ENCODE measurements at places on chromosomes 6 and 20.
A peak's percentile ranks its signal among the peaks of the same experiment; 100 is the strongest.

GRCh38 chr6:3480009-3480408 lies 23.2 kb upstream of the SLC22A23 start:
- no peak for DNase-seq

- DNase-seq: no peak
Observed at GRCh38 chr20:4952229-4952628, 49.1 kb downstream of the SLC23A2 start.

DNA sequence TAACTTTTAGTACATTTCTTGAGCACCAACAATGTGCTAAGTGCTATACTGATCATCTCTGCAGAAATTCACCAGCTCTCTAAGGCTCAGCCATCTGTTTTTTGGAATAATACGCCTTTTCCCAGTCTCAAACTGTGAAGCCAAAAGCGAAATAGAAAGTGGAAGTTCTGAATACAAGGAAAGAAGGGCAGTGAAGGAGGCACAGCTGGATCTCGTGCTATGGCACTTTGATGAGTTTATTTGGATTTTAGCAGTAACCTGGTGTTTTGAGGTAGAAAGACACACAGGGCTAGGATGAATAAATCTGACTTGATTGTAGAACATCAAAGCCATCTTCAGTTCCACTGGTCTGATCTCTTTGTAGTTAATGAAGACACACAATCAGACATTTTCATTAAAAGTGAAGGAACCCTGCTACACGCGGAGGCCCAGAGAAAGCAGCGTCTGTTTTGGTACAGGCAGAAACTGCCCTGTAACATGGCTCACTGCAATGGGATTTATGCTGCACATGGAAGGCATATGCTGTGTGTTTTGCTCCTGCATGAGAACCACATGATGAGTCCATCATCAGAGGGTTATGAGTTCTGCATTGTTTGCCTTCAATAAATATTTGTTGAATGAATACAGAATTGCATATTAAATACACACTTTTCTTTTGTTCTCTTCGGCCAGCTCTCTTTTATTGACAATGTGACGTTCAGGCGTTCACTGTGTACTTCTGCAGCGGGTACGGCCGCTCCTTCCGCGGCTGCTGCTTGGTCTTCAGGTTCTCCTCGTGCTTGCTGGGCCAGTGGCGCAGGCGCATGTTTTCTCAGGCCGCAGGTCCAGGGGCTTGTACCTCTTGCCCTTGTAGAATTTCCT lies 100.9 kb downstream of the PREP start:
- no peak for DNase-seq

DNA sequence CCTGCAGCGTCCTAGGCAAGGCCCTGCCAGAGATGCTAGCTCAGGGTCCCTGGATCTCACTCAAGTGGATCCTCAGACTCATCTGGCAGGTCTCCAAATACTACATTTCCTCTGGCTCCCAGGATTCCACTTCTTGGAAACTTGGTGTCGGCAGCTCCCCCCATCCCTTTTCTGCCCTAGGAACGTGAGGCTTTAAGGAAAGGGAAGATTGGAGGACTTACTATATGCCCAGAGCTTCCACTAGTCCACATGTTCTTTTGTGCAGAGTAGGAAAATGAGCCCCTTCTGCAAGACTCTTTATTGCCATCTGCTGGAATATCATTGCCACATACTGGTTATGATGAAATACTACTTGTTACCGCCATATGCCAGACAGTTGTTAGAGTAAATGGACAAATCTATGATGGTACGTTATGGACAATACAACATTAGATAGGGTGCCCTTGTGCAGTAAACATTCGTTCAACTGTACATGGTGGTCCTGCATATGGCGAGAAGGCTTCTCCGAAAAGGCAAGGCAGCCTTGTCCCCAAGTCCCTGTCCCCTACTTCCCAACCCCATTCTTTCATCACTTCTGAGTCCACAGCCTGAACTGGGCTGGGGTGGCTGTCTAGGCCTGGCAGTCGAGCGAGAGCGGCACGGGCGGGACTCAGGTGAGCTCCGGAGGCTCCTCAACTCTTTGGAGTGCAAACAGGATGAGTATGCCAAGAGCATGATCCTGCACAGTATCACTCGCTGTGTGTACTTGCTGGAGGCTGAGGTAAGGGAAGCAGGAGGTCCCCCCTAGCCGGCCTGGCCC lies 780 bp downstream of the ARMC12 start:
- peak; percentile 80 for DNase-seq

DNA sequence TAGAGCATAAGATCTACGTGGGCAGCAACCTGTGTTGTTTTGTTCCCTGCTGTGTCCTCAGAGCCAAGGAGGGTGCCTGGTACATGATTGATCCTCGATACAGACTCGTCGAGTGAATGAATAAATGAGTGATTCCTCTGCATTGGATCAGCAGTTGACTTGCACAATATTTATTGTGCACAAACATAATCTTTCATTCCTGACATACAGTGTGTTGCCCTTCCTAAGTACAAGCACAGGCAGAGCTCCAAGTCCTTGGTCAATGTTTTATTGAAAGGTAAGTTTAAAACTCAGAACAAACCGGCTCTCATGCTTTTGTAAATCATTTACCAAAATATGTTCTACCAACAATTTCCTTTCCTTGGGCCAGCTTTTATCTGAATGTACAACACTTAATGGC lies 57.4 kb downstream of the STMND1 start:
- DNase-seq: no peak

- DNase-seq: no peak
Observed at GRCh38 chr6:117138920-117139319, 126.4 kb upstream of the VGLL2 start.

GRCh38 chr20:53789989-53790675 lies 196.5 kb upstream of the ZNF217 start:
- DNase-seq: no peak

DNA sequence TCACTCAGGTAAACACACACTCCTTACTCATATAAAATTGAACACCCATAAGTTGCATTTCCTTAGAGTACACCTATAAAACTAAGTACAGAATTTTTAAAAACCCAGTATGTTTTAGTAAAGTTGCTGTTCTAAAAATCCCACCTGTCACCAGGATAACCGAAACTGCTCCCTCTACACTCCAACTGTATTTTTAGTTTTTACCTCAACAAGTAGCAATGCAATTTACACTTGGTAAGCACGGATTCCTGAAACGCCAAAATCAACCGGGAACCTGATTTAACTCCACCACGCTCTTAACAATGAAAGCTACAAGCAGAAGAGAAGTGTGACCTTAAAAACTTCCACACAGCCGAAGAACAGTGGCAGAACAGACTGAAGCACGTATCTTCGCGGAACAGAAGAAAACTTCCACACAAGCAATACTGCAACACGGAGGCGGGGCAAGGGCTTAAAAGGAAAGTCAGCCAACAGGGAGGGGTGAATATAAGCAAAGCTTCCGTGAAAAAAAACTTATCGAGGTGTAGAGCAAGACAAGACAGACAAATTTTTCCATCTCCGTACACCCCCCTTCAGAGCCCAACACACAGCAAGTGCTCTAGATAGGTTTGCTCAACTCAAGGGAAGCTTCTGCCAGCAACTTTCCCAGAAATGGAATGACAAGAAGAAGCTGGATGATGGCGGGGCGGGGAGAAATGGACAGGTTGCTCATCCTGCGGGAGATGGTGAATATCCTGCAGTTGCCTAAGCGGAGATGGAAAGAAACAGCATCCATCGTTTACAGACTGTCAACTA lies 1.4 kb downstream of the STAU1 start:
- DNase-seq: peak; percentile 55

- DNase-seq: no peak
Observed at GRCh38 chr6:47716207-47716606, 17.8 kb downstream of the ADGRF4 start.

DNA sequence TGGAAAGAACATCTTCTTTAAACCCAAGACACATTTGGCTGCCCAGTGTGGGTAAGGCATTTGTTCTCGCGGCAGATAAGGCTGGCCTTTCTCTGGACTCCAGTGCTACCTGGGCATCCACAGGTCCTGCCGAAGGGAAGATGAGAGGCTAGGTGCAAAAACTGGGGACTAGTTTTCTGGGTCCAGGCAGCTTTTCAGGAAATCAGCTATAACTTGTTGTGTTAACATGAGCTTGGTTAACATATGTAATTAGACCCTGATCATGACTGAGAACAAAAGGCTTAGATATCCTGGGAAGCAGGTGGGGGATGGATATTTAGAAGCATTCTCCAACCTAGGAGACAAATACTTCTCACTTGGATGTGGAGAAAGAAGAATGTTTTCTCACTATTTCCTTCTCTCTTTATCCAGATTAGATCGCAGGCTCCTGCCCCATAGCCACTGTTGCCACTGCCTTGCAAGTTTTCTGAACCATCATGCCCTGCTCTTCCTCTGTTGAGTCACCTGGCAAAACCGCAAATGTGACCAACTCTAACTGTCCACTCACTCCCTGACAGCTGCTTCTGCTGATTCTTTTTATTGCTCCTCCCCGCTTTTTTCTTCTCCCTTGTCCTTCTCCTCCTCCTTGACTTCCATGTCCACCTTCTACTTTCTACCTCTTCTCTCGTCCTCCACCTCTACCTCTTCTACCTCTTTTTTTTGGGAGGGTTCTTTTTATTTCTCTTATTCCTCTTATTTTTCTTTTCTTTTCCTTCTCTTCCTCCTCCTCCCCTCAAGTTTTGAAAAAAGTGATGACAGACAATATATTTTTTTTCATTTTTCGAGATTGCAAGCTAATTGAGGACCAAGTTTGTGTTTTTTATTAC lies 258.1 kb downstream of the UTRN start:
- peak; percentile 20 for DNase-seq

- no peak for DNase-seq
Observed at GRCh38 chr6:29325777-29326176, 24.3 kb downstream of the OR14J1 start.

GRCh38 chr20:44279228-44279627 lies 31.8 kb downstream of the FITM2 start:
- DNase-seq: no peak

DNA sequence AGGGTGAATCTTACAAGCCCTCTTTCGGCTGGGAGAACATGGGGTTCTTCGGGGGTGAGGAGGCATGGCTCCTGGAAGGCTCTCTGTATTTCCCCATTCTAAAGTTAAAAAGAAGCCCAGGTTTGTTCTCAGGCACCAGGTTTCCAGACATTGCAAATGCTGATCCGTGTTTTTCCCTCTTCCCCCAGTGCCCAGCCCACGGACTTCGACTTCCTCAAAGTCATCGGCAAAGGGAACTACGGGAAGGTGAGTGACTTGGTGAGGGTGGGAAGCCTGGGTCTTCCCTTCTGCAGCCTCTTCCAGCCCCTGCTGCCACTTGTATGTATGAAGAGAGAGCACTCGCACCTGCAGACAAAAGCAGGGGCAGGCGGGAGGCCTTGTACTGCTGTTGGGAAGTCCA lies 8.7 kb downstream of the SGK2 start:
- no peak for DNase-seq

DNA sequence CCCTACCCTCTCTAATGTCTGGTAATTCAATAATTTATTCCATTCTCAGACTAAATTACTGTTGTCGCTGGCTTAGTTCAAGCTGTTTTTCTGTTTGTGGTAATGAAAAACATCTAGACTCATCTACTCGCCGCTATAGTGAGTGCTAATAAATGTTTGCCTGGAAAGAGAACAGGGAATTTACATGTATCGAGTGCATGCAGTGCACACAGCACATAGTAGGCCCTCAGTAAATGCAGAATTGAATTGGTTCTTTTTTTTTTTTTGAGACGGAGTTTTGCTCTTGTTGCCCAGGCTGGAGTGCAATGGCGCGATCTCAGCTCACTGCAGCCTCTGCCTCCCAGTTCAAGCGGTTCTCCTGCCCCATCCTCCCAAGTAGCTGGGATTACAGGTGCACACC lies 7.7 kb upstream of the NSFL1C start:
- no peak for DNase-seq

GRCh38 chr6:44054721-44055559 lies 72.3 kb downstream of the MRPL14 start:
- no peak for DNase-seq

- no peak for DNase-seq
Observed at GRCh38 chr20:24977797-24978196, 14.8 kb downstream of the APMAP start.

GRCh38 chr6:157953580-157954091 lies 28.0 kb upstream of the SYNJ2 start:
- no peak for DNase-seq

DNA sequence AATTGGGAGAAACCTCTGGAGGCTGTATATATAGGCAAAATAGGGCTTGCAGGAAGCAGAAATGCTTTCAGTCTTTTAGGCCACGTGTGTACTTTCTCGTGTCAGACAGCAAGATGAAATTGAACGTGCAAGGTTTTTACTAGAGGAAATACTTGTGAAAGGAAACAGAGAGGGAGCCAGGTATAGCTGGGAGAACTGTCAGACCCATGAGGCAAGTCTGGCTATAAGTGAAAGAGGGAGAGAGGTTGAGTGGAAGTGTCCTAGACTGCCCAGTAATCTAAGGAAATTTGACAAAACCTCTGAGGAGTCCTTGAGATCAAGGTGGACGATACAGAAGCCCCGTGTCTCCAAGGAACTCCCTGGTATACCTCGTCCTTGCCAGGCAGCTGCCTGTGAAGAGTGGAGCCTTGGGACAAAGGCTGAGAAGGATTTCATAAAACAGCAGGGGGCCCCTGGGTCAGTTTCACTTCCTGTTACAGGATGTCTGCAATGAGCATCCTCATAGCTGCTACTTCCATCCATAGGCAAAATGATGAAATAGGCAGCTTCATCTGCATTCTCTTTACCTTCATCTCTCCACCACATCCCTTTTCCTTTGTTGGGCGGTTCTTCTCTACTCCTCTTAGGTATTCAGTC lies 114.4 kb upstream of the MAP3K7 start:
- no peak for DNase-seq

- no peak for DNase-seq
Observed at GRCh38 chr6:49001856-49002541, 461.1 kb downstream of the MMUT start.

GRCh38 chr20:63942250-63942951 lies 13.8 kb downstream of the UCKL1 start:
- peak; percentile 65 for DNase-seq

GRCh38 chr20:43238266-43238665 lies 48.6 kb upstream of the PTPRT start:
- no peak for DNase-seq

DNA sequence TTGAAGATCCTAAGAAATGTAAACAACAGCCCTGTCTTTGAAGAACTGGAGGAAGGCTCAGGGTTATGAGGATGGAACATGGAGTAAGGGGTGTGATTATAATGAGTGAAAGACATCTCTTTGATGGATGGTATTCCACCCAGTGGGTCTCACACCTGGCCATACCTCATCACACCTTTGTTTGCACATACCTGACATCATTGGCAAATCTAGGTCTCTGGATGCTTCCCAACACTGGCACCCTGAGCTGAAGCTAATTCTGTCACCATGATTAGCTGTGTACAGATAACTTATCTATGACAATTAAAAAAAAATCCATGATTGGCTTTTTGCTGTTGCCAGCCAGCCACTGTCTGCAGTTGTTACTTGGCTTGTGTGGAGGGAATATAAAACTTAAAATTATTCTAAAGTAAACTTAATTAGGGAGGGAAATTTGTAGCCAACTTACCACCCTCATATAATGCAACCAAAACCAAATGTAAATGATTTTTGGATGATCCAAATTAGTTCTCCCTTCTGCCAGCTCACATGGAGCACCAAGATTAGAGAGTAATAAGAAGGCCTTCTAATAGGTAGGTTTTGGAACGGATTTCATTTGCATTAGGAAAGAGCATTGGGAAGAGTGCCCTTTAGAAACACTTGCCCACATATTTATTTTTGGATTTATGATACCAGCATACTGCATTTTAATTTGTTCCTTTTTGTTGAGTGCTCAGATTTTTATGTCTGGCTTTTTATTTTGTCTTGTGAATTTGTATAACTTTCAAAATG lies 249.5 kb downstream of the SOX4 start:
- no peak for DNase-seq

- no peak for DNase-seq
Observed at GRCh38 chr20:3093861-3094361, 9.4 kb upstream of the AVP start.
